ENCODE measurements at places on chromosomes 7 and 10.
A peak's percentile ranks its signal among the peaks of the same experiment; 100 is the strongest.

DNA sequence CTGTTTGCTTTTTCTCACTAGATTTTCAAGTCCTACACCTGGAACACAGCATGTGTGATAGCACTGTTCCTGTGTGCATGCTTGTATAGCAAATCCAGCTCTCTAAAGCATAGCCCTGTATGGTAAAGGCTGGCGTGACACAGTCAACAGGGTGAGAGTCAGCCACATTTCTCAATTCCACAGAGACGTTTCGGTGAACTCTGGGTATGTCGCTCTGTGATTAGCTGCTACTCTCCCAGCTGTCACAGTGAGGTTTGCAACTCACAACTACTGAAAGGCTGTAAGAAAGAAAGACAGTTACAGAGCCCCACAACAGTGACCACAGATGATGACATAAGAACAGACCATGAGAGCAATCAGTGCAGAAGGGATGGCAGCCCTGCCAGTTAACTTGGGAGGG is 170.6 kb upstream of the IMMP2L start:
- DNase-seq = no peak

DNA sequence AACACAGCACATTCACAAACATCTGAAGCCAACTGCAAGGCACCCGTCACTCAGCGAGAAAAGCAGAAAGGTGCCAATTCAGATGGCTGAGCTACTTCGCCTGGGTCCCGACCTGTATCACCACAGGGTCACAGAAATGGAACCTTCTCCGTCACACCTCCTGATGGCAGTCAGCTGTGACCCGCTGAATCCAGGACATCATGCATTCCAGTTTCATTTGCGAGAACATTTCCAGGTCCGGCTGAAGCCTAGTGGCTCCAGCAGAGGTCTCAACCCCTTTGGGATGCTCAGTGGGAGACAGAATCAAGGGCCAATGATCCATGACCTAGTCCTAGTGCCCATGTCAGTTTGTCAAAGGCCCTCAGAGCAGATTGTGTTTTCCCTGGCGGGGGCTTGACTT is 193.6 kb upstream of the KLF14 start:
- DNase-seq = no peak

GRCh38 chr10:71285180-71285545 is 33.9 kb upstream of the SLC29A3 start:
- DNase-seq = peak; percentile 54

DNA sequence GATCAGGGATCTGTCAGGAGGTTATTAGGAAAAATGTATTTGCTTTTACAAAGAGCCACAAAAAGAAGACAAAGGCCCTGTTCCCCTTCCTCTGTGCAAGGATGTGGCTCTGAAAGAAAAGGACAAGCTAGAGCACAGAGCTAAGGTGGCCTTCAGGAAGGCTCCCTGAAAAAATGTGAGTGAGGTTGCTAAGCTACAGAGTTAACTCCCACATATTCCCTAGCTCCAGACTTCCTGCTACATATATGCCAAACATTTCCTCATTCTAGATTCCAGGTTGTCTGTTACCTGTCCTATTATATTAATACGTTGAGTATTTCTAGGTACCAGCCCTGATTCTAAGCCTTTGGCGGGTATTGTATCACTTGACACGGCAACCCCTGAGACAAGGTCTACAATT is 369.0 kb downstream of the PARD3 start:
- no peak for DNase-seq

- DNase-seq = peak; percentile 17
These were observed 25.0 kb downstream of the ZPBP start for GRCh38 chr7:50068026-50068425.

- DNase-seq = no peak
These were observed 125.8 kb upstream of the PDSS1 start for GRCh38 chr10:26571655-26572054.

GRCh38 chr10:84262190-84262956 is 17.5 kb downstream of the RGR start:
- DNase-seq = no peak

DNA sequence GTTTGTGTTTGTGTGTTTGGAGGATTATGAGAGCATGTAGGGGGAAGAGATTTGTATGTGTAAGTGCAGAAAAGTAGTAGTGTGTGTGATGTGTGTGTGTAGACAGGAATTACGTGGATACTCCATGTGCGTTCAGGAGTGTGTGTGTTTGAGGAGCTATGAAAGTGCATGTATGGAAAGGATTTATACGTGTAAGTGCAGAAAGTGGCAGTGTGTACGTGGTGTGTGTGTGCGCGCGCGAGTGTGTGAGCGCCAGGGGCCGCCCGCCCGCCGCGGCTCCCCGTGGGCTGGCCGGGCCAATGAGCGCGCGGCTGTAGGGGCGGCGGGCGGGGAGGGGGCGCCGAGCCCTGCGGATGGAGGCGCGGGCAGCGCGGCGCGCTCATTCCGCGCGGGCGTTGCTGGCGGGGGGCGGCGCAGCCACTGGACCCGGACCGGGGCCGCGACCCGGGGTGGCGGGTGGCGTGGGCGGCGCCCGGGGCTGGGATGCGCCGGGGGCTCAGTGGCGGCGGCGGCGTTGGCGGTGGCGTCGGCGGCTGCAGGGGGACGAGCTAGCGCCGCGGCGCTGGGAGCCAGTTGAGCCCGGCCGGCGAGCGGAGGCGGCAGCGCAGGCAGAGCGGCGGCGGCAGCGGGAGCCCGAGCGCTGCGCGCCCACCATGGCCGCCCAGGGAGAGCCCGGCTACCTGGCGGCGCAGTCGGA is at the start of gene BICC1:
Gene BICC1, plus strand, starts transcription at position 382 of the 697 bp plus-strand sequence. Its CDS starts 272 bp downstream, at position 654.
- peak; percentile 89 for DNase-seq

DNA sequence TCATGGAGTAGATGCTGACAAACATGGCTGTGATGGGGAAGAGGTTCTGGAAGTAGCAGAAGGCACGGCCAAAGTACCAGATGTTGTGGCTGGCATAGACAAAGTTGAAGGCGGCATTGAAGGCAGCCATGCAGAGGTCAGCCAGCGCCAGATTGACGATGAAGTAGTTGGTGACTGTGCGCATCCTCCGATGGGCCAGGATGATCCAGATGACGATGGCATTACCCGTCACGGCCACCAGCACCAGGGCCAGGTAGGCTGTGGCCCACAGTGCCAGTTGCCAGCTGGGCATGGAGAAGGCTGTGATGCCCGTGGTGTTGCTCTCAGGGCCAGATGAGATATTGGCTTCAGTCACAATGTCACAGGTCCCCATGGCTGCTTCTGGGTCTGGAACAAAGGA is 767 bp downstream of the TACR2 start:
- DNase-seq = no peak

DNA sequence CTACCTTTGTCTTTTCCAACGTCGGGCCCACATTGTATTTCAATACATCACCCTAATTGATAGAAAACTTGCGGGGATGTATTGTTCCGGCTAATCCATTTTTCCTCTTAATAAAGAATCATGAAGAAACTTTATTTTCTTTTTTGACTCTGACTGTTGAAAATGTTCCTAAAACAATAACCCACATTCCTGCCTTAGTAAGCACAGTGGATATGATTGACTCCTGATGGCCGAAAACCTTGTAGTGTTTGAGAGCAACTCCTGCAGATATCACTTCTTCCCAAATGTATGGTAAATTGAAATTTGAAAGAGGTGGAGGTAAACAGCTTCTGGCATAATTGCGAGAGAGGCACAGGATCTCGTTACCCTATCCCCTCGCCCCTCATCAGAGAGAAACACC is 65.7 kb downstream of the BICC1 start:
- no peak for DNase-seq

DNA sequence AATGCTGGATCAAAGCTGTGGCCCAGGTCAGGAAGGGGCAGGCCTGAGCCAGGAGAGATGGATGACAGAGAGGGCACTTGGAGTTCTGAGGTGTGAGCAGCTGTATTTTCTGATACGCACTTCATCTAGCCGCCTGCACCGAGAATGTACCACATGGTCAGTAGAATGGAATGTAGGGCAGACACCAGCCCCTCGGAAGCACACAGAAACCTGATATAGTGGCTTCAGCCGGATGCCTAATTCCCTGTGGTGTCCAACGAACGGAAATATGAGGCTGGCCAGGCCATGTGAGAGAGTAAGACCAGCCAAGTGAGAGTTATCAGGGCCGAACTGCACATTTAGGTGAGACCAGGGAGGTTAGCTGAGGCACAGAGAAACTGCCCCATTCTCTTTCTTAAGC is 46.7 kb upstream of the PLCE1 start:
- no peak for DNase-seq

DNA sequence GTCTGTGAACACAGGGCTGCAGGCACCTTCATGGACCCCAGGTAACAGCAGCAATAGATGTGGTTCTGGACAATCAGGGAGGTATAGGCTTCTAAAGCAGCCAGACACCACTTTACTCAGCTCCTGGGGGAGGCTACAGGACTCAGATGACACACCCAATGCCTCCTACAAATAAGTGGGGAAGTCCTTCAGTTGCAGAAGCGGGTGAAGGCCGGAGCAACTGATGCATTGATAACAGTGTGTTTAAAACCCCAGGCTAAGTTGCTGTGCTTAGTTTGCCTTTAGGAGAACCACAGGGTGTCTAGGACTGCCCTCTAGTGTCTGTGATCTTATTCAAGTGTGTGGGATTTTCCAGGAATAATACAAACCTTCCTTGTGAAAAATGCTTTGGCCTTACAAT is 5.9 kb upstream of the ITGA8 start:
- peak; percentile 82 for DNase-seq

- no peak for DNase-seq
These were observed 21.1 kb downstream of the ZNF775 start for GRCh38 chr7:150400008-150400787.
